Left colon (tissue), 2 donors: ENCODE measurements at places on chromosomes 4 and X. TPM values are rescaled to one million over a fixed set of nuclear protein-coding genes. Genes with fewer than 3 reads are reported as not detected.

DNA sequence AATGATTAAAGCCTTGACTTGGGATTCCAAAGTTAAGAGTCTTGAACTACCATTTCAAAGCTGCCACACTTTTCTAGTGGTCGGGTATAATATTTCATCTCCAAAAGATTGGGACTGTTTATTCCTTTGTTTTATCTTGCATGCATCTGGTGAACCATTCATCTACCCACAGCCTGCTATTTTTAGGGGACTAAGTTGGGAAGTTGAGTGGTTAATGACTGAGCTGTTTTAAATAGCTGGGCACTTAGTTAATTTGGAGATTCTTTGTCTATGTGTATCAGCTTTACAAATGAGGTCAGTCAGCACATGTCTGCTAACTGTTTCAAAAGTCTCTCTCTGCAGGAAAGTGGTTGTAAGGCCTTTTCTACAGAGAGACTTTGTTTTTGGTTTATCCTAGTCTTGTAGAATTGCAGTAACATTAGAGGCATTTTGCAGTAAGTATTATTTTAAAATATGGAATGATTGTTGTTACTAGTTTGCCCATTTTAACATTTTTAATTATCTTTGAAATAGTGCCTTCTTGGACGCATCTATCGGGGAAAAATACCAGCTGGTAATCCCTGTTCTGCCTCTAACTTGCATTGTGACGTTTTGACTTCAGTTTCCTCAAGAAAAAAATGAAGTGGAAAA lies 8.2 kb downstream of the BMP2K start:
- DNase-seq = no peak

- DNase-seq = no peak
These were observed 97.7 kb upstream of the RBPJ start for GRCh38 chr4:26223155-26223554.

DNA sequence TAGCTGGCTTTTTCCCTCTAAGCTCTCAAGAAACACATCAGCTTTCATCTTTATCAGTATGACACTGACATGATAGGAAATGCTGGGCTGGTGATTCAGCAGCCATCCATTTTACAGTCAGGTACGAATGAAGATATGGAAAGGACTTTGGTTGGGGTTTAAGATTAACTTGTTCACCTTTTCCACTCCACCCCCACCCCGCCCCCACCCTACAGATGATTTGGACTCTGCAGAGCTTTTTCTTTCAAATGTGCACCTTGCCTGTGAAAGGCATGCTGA lies 132.6 kb downstream of the AKAP4 start:
- no peak for DNase-seq

DNA sequence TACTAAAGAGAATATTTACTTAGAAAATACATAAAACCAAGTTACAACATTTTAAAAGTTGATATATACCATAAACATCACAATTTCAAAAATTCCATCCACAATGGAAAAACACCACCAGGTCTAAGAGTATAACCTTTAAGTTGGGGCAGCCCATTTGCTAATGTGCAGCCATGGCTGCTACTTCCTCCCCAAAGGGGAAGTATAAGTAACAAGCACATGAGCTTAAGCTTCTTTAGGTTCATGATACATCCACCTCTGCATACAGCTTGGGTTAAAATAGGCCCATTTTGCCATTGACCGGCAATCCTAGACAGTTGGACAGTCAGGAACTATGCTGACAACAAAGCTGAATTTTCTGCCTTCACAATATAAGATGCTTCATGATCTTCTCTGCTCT lies 16.6 kb upstream of the GASK1B start:
- DNase-seq = no peak

MAGEA11 gene
- total RNA-seq = not detected
